ENCODE measurements at places on chromosomes 16 and 17.

- DNase-seq: no peak
Observed at GRCh38 chr17:18946536-18946935, 5.4 kb upstream of the SLC5A10 start.

DNA sequence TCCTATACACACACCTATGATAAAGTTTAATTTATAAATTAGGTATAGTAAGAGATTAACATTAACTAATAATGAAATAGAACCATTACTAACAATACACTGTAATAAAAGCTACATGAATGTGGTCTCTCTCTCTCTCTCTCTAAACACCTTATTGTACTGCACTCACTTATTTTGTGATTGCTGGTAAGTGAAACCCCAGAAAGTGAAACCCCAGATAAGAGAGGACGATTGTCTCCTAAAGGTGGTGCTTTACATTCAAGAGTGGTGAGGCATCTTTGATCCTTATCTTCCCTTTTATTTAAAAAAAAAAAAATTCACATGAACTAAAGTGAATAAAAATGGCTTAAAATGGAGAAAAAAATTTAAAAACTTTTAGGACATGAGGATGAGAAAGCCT is 80.1 kb upstream of the TRAP1 start:
- DNase-seq: no peak

GRCh38 chr16:4415538-4416199 is 727 bp downstream of the CORO7 start:
- no peak for DNase-seq

DNA sequence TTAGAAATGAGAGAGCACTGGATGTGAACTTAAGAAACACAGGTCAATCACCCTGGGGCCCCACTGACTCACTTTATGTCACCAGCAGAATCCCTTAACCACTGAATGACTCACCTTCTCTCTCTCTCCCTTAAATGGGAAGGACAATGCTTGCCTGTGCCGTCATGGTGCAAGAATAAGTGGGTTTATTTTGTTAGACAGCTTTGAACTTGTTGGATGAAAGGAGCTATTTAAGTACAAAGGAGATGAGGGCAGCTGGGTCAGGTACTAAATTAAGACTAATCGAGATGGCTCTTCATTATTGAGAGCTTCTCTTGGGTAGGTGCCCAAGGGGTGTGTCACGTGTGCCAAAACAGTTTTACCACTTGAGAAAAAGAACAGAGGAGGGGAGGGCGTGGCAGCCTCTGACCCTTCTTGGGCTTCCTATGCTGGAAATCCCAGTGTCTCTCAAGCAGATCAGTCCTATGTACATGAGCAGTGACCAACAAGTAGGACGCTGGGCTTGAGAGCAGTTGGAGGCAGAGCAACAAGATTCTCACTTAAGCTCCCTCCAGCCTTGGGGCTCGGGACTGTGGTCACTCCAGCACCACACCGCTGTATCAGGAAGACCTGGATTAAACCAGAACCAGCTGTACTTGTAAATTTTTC is 6.7 kb upstream of the KRT31 start:
- DNase-seq: peak; percentile 87

DNA sequence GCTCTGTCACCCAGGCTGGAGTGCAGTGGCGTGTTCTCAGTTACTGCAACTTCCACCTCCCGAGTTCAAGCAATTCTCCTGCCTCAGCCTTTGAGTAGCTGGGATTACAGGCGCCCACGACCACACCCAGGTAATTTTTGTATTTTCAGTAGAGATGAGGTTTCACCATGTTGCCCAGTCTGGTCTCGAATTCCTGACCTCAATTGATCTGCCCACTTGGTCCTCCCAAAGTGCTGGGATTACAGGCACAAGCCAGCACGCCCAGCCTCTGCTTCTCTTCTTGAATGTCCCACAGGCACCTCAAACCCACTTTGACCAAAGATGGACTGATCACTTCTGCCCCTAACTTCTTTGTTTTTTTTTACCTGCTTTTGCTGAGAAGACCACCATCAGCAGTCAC is 4.6 kb upstream of the ARL5C start:
- no peak for DNase-seq

DNA sequence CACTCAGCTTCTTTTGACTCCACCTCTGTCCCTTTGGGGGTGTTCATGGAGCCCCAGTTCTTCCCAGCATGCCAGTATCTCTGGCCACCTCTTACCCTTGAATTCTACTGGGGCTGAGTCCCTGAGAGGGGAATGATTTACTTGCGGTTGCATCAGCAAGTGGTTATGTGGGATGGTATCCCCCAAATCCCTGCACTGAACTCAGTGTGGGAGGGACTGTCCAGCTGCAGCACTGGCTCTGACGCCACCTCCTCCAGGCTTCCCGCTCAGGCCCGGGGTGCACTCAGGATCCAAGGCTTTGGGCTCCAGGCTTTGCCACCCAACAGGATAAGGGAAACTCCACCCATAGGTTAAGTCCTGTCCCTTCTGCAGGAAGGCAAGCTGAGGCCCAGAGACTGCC is 21.1 kb upstream of the BRD7 start:
- no peak for DNase-seq

DNA sequence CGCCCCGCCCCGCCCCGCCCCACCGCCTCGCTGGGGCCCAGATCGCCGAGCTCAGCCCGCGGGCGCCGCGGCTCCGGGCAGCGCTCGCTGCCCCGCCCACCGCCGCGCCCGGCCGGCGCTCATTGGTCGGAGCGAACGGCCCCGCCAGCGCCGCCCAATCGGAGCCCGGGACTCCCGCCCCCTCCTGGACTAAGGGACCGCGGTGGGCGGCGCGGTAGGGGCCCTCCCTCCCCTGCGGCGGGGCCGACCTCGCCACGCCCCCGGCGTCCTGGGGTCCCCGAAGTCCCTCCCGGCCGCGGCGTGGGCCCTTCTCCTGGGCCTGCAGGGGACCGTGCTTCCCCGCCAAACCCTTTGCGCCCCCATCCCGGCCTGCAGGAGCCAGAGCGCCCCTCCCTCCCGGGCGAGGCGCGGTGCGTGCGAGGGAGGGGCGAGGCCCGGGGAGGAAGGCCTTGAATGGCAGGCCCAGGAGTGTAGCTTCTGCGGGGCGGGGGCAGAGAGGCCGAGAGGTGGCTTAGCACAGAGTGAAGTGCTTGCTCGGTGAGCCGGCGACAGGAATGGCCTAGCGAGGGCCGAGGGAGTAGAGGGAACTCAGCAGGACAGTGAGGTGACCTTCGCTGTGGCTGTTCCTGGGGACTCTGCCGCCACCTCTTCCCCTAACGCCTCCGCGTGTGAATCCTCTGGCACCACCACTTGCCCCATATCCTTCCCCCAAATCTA is at the start of gene CAMKK1:
CAMKK1 (minus strand) TSS at position 51 of the 717 bp plus-strand sequence. CDS start 7,366 bp downstream, outside the sequence.
- peak; percentile 50 for DNase-seq

- no peak for DNase-seq
Observed at GRCh38 chr16:9119795-9120194, 28.4 kb downstream of the HAPSTR1 start.

DNA sequence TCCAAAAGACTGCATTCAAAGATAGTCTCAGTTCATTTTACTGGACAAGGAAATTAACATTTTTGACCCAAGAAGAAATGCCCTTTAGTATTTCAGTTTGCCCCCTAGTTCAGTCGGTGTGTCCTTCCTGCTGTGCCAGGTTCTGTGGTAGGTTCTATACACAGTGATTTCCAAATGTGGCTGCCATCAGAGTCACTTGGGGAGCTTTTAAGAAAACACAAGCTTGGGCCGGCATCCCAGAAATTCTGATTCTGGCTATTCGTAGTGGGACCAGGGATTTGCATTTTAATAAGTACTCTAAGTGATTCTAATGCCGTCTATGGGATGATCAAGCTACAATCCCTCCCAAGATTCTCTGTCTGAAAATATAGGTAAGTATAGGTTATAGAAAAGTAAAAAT is 10.2 kb downstream of the RSPRY1 start:
- DNase-seq: no peak

- DNase-seq: no peak
Observed at GRCh38 chr16:61323456-61323855, 712.8 kb downstream of the CDH8 start.

GRCh38 chr17:15456972-15457722 is 10.3 kb downstream of the CDRT4 start:
- DNase-seq: no peak

GRCh38 chr17:17682293-17682736 is 1.1 kb downstream of the RAI1 start:
- no peak for DNase-seq

DNA sequence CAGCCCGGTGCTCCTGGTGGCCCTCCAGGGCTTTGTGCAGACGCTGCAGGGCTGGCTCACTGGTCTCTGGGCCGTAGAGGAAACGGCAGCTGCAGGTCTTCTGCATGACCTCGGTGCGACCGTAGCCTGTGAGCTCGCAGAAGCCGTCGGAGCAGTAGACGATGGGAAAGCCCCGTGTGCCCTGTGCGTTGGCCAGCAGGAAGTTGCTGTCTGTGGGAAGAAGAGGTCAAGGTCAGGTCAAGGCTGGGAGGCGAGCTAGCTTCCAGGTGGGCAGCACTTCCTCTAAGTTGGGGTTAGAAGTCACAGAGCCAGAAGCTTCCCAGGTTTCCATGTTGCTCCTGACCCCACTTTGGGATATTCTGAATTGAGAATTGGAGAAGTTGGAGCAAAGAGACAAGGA is 2.1 kb downstream of the KCNH4 start:
- no peak for DNase-seq

- no peak for DNase-seq
Observed at GRCh38 chr16:27430512-27430911, 28.5 kb downstream of the IL21R start.

DNA sequence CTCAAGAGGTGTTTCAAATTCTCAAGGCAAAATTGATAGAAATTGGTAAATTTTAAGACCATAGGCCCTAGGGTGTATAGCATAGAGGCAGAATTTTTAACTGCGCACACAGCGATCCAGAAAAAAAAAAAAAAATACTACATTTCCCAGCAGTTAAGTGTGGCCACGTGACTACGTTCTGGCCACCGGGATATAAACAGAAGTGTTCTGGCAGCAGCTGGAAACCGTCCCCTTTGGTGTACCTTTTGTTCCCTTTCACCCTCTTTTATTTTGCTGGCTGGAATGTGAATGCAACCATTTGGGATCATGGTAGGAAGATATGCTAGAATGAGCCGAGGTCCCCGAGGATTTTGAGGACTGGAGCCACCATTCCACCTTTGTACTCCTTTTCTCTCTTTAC is 52.7 kb upstream of the AKAP1 start:
- no peak for DNase-seq

DNA sequence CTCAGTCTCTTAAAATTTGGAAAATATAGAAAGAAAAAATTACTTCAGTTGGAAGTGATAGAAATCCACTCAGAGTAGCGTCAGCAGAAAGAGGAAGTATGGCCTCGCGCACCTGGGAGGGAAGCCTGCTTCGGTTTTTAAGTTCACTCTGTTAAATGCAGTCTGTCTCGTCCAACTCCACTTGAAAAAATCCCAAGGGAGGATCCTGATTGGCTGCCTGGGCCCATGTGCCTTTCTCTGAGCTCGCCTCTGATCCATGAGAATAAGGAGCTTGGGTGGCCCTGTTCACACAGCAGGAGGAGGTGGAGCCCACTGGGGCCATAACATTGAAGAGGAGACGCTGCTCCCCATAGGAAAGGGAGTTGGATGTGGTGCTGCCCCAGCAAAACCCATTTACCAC is 40.7 kb downstream of the DNAJA2 start:
- DNase-seq: no peak
